Activated T-helper 17 cell treated with anti-CD3 and anti-CD28 coated beads, Interleukin-2, amount 50 U/mL, for 72 hours (primary cell): ENCODE measurements at places on chromosomes 3 and 15. TPM values are rescaled to one million over a fixed set of nuclear protein-coding genes. Genes with fewer than 3 reads are reported as not detected.

- no peaks in the 10 kb centered on the region for H3K36me3 ChIP-seq
- H3K27ac ChIP-seq: no peak overlapping the region
- H3K4me3 ChIP-seq: no peak overlapping the region
- H3K4me1 ChIP-seq: no peaks in the 10 kb centered on the region
Observed at GRCh38 chr15:97153356-97153965, 807.0 kb upstream of the ARRDC4 start.

DNA sequence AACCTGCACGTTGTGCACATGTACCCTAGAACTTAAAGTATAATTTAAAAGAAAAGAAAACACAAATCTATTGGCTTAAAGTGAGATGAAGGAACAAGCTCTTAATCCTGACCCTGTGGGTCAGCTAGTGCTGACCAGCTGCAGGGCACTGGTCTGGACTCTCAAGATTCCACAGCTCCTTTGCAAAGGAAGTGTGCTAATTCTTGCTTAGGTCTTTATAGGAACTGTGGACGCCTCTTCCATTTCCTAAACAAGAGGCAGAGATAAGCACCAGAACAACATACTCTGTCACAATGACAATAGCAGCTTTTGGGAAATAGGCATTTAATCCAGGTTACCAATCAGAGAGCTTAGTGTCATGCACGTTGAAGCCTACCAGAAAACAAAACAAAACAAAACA lies 166.1 kb downstream of the ISL2 start:
- no peaks in the 10 kb centered on the region for H3K27me3 ChIP-seq
- no peak overlapping the region for H3K4me3 ChIP-seq
- H3K4me1 ChIP-seq: no peaks in the 10 kb centered on the region
- H3K36me3 ChIP-seq: peaks cover 23% of the 10 kb centered on the region

DNA sequence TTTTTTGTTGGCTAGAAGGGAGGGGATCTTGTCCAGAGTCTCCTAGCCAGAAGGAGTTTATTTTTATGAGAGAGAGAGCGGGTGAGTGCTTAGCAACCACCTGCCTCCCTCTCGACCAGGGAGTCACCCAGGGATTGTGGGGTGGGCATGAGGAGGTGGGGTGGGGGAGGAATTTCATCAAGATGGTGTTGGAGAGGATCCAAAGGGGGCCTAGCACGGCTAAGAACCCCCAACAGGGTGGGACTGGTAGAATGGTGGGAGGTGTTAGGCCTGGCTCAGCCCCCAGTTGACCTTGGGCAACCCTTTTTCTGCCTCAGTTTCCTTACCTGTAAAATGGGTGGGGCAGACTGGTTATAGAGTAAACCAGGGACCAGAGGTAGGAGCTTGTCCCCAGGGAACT lies 1.8 kb downstream of the SLC6A6 start:
- H3K4me3 ChIP-seq: peak overlapping the region; percentile 100
- H3K27me3 ChIP-seq: no peaks in the 10 kb centered on the region
- H3K36me3 ChIP-seq: peaks cover 70% of the 10 kb centered on the region
- no peak for ATAC-seq

GRCh38 chr3:20930034-20930433 lies 744.0 kb upstream of the SGO1 start:
- ATAC-seq: no peak
- no peaks in the 10 kb centered on the region for H3K27me3 ChIP-seq
- no peaks in the 10 kb centered on the region for H3K36me3 ChIP-seq
- no peak overlapping the region for H3K4me3 ChIP-seq

The ANKRD34C gene
- not detected for total RNA-seq

GRCh38 chr3:52489453-52489852 lies 5.7 kb upstream of the STAB1 start:
- ATAC-seq: no peak
- H3K4me3 ChIP-seq: no peak overlapping the region
- no peaks in the 10 kb centered on the region for H3K27me3 ChIP-seq
- H3K27ac ChIP-seq: no peak overlapping the region
- H3K36me3 ChIP-seq: peaks cover 73% of the 10 kb centered on the region

The EOMES gene
- total RNA-seq: 0.32 TPM

DNA sequence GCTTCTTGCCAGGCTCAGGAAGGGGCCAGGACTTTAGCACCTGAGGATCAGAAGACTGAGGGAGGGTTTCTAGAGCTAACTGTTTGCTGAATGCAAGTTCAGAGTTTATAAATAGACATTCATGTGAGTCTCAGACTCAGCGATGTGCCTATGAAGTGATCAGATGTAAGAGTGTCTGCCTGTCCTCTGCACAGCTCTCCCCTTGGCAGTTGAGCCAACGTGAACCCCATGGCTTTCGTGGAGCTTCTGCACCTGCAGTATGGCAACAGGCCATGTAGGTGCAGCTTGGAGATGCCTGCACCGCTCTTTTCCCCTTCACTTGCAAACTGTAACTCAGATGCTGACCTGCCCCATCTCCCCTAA lies 141.9 kb downstream of the CHDH start:
- H3K27me3 ChIP-seq: no peaks in the 10 kb centered on the region
- no peak for ATAC-seq
- no peaks in the 10 kb centered on the region for H3K36me3 ChIP-seq
- H3K4me1 ChIP-seq: no peaks in the 10 kb centered on the region
- H3K27ac ChIP-seq: no peak overlapping the region
- no peak overlapping the region for H3K4me3 ChIP-seq

- H3K27me3 ChIP-seq: peaks cover 12% of the 10 kb centered on the region
- ATAC-seq: no peak
- no peak overlapping the region for H3K4me3 ChIP-seq
- H3K4me1 ChIP-seq: no peaks in the 10 kb centered on the region
Observed at GRCh38 chr3:156252656-156253055, 132.3 kb downstream of the KCNAB1 start.

The SPG21 gene
- 65.1 TPM for total RNA-seq
